ENCODE measurements at places on chromosomes 5 and 9.

DNA sequence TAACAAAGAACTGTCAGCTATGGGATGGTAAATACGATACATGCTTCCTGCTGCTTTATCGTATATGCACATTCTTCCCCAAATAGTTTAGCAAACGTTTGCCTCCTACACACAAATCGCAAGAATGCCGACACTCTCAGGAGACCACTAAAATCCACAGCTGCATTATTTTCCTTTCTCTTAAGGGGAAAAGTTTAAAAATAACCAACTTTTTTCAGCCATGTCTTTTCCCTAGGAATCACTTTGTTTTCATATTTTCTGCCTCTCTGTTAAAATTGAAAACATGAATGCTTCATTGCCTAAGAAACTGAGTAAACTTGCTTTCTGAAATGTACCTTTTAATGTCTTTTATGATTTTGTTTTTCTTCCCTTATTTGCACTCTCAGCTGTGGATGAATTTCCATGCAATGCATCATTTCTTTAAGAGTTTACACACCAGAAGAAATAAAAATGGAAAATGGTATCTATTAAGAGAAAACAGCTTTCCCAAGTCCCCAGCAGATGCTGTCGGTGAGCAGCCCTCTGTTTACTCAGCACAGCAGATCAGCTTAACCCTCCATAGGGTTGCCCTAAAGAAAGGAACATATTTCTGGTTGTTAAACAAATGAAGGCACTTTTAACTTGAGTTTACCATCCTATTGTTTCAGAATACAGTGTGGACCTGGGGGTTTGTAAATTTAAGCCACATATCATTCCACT, 66.2 kb downstream of the IZUMO3 start:
- DNase-seq: no peak

GRCh38 chr5:138927979-138928378, 52.8 kb upstream of the LRRTM2 start:
- DNase-seq: no peak

- DNase-seq: no peak
Observed at GRCh38 chr5:63822614-63823013, 139.6 kb downstream of the HTR1A start.

DNA sequence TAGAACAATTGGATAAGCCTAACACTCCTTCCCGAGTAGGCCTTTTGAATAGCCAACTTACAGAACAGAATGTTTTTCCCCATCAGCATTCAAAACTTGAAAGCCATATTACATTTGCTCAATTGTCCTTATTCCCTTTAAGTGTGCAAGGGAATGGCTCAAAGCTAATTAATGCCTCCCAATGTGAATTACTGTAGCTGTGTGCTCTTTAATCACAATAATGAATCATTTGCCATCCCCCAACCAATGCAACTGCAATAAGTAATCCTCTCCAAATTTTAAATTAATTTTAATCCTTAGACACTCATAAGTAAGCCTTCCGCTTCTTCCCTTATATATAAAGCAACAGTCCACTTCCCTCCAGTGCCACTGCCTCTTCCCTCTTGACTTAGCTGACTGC, 115.9 kb downstream of the DROSHA start:
- no peak for DNase-seq

DNA sequence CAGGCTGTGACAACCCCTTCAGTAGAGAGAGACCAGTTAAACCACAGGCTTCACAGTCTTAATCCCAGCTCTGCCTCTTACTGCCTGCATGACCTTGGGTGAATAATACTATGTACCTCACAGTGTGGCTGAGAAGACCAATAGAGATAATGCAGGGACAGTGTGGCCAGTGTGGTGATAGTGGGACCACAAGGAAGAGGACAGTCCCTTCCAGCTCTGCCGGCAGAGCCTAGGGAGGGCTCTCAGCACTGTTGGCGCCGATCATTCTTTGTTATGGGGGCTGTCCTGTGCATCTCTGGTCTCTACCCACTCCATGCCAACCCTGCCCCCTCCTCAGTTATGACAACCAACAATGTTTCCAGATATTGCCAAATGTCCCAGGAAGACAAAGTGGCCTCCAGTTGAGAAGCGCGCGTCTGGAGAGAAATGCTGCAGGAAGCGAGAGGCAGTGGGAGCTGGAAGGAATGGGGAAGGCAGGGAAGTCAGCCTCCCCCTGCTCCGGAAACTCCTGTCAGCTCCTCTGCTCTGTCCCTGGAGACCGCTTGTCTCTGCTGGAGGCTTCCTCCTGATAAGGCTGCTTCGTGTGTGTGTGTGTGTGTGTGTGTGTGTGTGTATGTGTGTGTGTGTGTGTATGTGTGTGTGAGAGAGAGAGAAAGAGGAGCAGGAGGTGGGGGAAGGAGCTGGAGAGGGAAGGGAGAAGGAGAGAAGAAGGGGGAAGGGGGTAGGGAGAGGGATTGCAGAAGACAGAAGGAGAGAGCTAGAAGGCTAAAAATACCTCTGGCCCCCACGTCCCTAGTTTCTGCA, 31.8 kb upstream of the FABP6 start:
- no peak for DNase-seq

- no peak for DNase-seq
Observed at GRCh38 chr9:35522700-35523099, 32.8 kb downstream of the RUSC2 start.

DNA sequence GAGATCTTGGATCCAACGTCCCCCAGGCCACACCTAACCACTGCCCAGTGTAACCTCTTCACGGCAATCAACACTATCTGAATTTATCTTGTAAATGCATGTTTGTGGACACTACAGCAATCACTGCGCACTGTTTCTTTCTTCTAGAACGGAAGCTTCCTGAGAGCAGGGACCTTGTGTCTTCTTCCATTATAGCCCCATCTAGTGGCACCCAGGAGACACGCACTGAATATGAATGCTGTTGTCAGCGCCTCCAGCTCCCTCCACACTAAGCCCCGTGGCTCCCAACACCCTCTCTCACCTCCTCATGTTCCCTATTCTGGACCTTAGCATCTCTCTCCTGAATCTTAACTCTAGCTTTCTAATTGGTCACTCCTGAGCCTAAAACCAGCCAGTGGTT, 72.7 kb downstream of the SMIM23 start:
- no peak for DNase-seq

DNA sequence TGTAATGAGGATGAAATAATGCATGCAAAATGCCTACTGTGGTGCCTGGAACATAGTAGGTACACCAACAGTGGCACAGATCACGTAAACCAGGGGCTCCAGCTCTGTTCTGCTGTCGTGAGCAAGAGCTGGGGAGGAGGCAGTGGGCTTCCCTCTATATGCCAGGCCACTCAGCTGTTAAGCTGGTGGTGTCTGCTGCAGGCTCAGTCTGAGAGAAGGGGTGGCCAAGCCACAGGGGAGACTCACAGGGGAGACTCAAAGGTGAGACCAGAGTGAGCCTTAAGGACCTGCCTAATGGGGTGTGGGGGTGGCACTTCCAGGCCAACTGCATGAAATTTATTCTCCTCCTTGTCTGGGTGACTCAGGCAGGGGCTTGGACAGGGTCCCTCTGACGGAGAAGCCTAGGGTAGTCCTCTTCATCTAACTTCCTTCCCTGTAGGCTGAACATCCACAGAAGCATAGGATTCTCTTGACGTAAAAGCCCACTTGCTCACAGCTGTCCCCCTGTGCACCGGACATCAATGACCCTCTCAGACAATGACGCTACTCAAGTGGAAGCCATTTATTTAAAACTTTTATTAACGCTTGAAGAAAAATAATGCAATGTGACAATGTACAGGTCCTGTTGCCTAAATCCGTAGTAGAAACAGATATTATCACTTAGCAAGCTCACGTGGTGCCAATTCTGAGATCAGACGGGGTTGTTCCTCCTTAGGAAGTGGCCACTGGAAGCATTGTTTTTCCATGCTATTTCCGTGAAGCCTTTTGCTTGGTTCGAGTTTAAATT, 13.9 kb downstream of the STC2 start:
- no peak for DNase-seq

GRCh38 chr5:130213607-130214006, 309.3 kb downstream of the CHSY3 start:
- no peak for DNase-seq

- DNase-seq: no peak
Observed at GRCh38 chr5:58972301-58972700, 389.4 kb downstream of the RAB3C start.

DNA sequence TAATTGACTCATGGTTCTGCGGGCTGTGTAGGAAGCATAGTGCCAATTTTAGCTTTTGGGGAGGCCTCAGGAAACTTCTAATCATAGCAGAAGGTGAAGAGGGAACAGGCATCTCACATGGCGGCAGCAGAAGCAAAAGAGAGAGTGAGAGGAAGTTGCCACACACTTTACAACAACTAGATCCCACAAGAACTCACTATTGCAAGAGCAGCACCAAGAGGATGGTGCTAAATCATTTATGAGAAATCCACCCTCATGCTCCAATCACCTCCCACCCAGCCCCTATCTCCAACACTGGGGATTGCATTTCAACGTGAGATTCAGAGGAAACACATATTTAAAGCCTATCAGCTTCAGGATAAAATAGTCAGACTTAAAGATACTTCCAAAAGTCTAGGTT, 36.1 kb upstream of the LPAR1 start:
- no peak for DNase-seq

DNA sequence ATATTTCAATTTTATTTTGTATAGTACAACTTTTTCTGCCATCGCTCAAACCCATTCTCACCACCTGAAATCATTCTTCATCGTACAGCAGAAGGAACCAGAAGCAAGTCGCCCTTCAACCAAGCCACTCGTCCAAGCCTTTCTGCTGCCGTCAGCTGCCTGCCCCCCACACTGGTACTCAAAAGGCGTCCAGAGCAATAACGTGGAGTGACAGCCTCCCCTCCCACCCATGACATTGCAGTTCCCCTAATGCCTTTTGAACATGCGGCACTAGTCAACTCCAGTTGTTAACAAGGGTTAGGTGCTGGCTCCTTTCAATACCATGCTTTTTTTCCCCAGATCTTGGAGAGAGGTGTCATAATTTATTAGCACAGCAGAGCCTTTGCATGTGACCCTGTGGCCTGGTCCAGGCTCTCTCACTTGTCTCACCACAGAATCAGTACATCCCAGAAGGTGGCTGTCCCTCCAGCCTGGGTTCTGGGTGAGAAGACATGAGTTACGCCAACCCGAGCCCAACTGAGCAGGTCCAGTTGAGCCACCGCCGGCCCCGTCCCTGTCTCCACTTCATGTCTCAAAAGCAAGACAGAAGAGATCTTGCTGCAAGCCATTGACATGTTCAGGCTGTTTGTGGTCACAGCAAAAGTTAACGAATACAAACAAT, 20.4 kb upstream of the MED10 start:
- DNase-seq: no peak

DNA sequence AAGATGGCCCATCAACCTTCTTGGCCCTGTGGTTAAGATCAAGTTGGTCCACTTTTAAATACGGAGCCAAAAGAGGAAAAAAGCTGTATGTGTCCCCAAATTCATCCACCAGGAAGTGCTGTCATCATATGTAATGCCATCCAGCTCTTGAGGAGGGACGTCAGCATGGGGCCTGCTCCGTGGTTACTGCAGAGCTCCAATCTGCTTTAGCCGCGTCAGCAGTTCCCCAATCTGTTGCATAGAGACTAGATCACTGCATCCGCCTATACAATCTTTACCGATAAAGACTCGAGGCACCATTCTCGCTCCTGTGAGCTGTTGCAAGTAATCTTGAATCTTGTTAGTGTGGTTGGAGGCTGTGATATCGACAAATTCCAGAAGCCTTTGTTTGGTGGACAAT, 65.7 kb downstream of the GABRA6 start:
- DNase-seq: no peak

DNA sequence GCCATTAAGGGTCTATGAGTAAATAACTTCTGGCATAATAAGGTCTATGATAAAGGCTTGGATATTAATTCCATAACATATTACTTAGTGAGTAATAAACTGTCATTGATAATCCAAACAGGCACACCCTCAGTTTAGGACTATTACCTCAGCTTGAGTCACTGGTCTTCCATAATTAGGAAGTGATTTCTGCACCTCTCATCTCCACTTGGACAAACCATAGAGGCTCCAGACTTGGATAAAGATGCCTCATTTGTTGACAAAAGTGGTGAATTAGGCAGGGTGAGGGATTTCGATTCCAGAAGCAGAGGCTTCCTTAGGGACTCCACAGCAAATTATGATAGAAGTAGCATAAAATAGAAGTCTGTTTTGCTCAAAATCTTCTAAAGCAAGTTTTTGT, 127.5 kb upstream of the MTAP start:
- DNase-seq: no peak

- DNase-seq: no peak
Observed at GRCh38 chr5:96067894-96068614, 106.4 kb upstream of the ELL2 start.

- DNase-seq: no peak
Observed at GRCh38 chr9:138003485-138004190, 126.1 kb downstream of the CACNA1B start.

DNA sequence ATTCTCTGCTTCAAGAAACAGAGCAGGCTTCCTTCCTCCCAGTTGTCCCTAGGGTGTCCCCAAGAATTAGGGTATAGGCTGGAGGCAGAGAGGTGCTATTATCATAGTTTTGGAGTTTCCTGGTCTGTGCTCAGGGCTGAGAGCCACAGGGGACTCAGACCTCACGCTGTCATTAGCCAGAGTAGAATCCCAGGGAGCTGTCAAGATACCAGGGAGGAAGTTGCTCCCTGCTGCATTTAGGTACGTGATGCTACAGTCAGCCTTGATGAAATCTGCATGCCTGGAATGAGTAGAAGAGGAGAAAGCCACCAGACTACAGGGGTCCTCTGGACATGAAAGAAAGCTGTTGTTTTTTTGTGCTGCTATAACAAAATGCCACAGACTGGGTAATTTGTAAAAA, 273.2 kb downstream of the SH3GL2 start:
- no peak for DNase-seq

- DNase-seq: no peak
Observed at GRCh38 chr5:52707616-52708015, 80.1 kb upstream of the ITGA1 start.

DNA sequence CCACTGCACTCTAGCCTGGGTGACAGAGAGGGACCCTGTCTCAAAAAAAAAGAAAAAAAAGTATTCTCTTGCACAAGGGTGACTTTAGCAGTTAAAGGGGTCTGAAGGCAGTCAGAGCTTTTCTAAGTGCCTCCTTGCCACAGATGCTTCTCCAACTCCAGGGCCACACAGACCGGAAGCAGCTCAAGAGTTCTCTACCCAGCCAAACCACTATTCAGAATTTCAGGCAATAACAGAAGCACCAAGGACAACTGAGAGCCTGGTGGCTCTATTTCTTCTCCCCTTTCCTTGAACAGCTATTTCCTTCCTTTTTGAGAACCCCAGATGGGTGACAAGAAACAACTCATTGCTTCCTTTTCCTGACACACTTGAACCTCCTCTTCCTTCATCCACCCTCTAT, 2.2 kb downstream of the FAM219A start:
- DNase-seq: no peak
